Activated CD4-positive, alpha-beta T cell treated with anti-CD3 and anti-CD28 coated beads, Interleukin-2, amount 50 U/mL, for 24 hours (primary cell): ENCODE measurements at places on chromosomes 11 and 22.
A peak's percentile ranks its signal among the peaks of the same experiment; 100 is the strongest.

- peak; percentile 14 for DNase-seq
These were observed 1.1 kb downstream of the EED start for GRCh38 chr11:86245369-86246292.

- no peak for DNase-seq
These were observed 45.4 kb upstream of the SLC22A12 start for GRCh38 chr11:64545619-64546018.

DNA sequence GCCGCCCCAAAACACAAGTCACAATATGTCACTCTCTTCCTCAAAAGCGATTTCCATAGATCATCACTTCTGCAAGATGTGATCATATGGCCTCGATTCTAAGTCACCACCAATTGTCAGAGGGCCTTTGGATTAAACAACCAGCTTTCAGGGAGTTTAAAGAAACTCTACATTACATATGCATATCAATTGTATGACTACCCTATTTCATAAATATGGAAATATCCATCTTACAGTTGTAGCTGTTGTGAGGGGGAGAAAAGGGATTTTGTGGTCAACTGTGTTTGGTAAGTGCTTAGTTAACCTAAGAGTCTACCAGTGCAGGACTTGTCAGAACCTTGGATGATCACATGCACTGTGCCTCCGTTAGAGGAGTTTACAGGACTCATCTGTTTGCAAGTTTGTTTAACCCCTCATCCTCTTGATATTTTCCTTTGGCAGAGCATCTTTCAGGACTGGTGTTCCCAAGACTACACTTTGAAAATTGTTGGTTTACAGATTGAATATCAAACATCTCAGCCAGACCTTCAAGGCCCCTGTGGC is 99.9 kb downstream of the CHST1 start:
- DNase-seq: no peak

DNA sequence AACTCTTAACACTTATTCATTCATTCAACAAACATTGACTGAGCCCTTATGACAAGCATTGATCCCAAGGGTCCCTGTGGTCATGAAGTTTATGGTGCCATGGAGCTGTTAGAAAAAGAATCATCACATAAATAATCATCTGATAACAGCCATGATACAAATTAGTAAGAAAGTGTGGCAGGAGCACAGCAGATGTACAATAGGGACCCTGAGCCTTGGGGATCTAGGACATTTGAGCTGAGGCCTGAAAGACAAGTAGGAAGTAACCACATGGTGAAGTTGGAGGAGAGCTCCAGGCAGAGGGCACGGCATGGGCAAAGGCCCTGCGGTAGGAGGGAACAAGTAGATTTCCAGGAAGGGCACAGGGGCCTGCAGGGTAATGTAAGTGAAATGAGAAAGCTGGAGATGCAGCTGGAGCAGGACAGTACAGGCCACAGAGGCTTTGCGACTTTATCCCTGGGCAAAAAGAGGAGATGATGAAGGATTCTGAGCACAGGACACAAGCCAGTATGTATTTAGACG is 6.8 kb upstream of the TCF20 start:
- DNase-seq: no peak
